ENCODE measurements at places on chromosomes 5 and 9.

- H3K4me1 ChIP-seq: no peaks in the 10 kb centered on the region
- H3K4me3 ChIP-seq: no peak overlapping the region
- H3K27me3 ChIP-seq: peaks cover 30% of the 10 kb centered on the region
- no peak for DNase-seq
These were observed 6.5 kb downstream of the ARL14EPL start for GRCh38 chr5:116038817-116039216.

DNA sequence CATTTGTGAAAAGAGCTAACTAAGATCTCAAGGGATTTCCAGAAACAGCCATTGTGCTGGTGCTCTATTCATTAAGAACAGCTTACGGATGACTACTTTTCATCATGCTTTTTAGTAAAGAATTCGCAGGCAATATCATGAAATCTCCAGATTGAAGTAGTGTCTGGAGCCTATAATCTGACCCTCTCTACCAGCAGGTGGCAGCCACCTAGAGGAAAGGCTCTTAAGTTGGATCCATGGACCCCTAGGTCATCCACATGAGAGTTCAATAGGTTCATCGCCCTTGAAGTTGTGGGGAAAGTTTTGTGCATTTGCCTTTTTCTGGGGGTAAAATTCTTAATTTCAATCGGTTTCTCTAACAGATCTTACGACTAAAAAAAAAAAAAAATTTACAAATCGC, 82.3 kb downstream of the SLC1A3 start:
- H3K27me3 ChIP-seq: peaks cover 23% of the 10 kb centered on the region
- no peaks in the 10 kb centered on the region for H3K36me3 ChIP-seq

DNA sequence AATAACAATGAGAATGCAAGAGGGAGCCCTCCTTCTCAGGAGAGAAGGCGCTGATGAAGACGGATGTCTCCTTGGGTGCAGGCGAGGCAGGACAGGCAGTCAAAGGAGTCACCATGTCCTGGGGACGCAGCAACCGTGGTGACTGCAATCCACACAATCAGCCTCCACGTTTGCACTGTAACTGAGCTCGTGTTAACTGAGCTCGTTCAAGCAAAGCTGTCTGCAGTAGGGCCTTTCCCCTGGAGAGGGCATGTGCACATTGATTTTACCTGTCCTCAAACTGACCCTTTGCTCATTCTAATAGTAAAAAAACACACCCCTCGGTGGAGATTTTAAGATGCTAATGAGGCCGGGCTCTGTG, 2.8 kb downstream of the SARDH start:
- H3K4me3 ChIP-seq: no peak overlapping the region
- H3K36me3 ChIP-seq: no peaks in the 10 kb centered on the region
- no peak overlapping the region for H3K27ac ChIP-seq
- no peak for DNase-seq

DNA sequence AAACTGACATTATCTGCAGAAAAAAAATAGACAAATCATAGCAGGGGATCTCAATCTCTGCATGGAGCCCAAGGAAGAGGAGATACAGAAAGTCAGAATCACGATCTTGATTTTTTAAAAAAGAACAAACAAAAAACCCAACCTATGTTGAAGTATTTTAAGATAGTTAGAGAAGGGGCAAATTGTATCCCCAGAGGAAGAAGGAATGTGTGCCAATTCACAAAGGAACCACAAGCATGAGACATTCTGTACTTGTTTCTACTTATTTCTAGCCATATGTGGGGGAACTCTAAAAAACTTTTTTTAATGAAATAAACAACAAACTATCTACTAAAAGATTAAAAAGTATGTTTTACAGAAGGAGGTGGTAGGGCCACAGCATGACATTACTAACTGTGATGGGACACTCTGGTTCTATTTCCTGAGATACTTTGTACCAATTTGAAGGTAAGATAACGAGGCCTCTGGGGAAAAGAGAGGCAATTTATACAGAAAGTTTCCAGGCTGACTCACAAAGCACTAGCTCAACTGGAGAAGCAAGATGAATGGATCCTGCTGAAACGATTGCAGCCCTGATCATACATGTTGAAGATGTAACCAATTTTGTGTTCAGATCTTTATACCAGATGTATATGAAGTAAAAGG, 22.5 kb downstream of the RANBP3L start:
- peaks cover 19% of the 10 kb centered on the region for H3K27me3 ChIP-seq
- no peak overlapping the region for H3K4me3 ChIP-seq
- peaks cover 2% of the 10 kb centered on the region for H3K4me1 ChIP-seq
- no peaks in the 10 kb centered on the region for H3K36me3 ChIP-seq
- no peak for DNase-seq

- H3K36me3 ChIP-seq: peaks cover 4% of the 10 kb centered on the region
- DNase-seq: no peak
- H3K27ac ChIP-seq: no peak overlapping the region
- H3K4me1 ChIP-seq: no peaks in the 10 kb centered on the region
- no peak overlapping the region for H3K4me3 ChIP-seq
- peaks cover 32% of the 10 kb centered on the region for H3K27me3 ChIP-seq
These were observed 130.4 kb downstream of the ESM1 start for GRCh38 chr5:54854883-54855581.

GRCh38 chr5:56075361-56075760, 80.6 kb upstream of the IL6ST start:
- H3K4me3 ChIP-seq: no peak overlapping the region
- H3K36me3 ChIP-seq: no peaks in the 10 kb centered on the region
- no peak for DNase-seq
- H3K4me1 ChIP-seq: peaks cover 28% of the 10 kb centered on the region

DNA sequence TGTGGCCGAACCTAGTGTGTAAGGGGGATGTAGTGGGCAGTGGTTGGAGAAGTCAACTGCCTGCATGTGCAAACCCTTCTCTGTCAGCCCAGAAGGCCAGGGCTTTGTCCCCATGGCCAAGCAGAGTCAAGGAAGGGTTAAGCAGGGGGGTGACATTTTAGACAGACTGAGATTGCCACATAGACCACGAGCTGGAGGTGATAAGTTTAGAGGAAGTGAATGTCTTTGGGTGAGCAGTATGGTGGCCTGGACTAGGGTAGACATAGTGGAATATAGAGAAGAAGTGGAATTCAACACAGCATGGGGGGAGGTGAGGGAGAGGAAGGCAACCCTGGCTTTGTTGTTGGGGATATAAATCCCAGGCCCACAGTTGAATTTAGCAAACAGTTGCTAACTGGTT, 38.7 kb upstream of the CDKN2AIPNL start:
- no peak for DNase-seq
- H3K27ac ChIP-seq: no peak overlapping the region
- H3K36me3 ChIP-seq: no peaks in the 10 kb centered on the region
- no peaks in the 10 kb centered on the region for H3K27me3 ChIP-seq
- peaks cover 3% of the 10 kb centered on the region for H3K4me1 ChIP-seq
- H3K4me3 ChIP-seq: no peak overlapping the region

DNA sequence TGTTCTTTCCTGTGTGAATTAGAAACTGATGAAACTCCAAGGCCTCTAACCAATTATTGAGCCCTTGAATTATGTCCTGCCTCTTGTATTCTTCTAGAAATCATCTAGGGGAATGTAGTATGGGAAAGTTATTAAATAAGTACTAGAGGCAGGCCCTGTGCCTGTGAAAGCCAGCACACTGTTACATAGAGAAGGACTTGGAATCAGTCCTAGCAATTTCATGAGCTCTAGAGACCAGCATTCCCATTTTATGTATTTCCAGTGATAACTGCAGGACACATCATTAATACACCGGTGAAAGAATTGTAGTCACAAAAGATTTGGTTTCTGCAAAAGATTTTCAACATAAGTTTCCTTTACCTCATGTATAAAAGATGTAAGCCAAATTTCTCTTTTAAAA, 168.5 kb upstream of the VLDLR start:
- H3K27me3 ChIP-seq: peaks cover 9% of the 10 kb centered on the region
- no peaks in the 10 kb centered on the region for H3K4me1 ChIP-seq
- no peaks in the 10 kb centered on the region for H3K36me3 ChIP-seq
- no peak overlapping the region for H3K4me3 ChIP-seq

GRCh38 chr5:54616031-54616430, 98.5 kb downstream of the SNX18 start:
- no peak for DNase-seq
- H3K27ac ChIP-seq: no peak overlapping the region
- H3K27me3 ChIP-seq: peaks cover 5% of the 10 kb centered on the region
- H3K4me3 ChIP-seq: no peak overlapping the region
- peaks cover 3% of the 10 kb centered on the region for H3K36me3 ChIP-seq
- H3K4me1 ChIP-seq: peaks cover 32% of the 10 kb centered on the region

DNA sequence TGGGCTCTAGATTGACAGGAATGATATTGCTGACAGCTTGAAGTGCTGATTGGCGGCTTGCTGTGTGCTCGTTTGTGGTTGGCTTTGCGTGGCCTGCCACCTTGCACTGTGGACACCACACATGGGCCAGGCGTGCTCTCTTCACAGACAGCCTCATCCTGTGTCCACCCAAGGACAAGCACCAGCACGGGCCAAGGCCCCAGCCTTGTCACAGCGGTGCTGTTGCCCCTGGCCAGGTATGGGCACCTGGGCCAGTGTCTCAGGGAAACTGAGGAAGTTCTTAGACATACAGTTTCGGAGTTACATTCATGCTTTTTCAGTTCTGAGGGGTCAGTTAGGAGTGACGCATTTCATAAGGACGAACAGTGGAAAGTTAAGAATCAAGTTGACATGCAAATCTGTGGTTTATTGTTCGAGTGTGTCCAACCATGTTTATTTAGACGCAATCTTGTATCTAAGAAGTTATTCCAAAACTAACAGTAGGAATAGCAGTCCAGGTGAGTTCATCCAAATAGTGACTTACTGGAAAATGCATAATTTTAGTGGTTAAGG, 125.9 kb downstream of the EHMT1 start:
- DNase-seq: no peak
- peaks cover 4% of the 10 kb centered on the region for H3K4me1 ChIP-seq
- H3K27me3 ChIP-seq: no peaks in the 10 kb centered on the region
- peaks cover 41% of the 10 kb centered on the region for H3K36me3 ChIP-seq
- no peak overlapping the region for H3K27ac ChIP-seq

DNA sequence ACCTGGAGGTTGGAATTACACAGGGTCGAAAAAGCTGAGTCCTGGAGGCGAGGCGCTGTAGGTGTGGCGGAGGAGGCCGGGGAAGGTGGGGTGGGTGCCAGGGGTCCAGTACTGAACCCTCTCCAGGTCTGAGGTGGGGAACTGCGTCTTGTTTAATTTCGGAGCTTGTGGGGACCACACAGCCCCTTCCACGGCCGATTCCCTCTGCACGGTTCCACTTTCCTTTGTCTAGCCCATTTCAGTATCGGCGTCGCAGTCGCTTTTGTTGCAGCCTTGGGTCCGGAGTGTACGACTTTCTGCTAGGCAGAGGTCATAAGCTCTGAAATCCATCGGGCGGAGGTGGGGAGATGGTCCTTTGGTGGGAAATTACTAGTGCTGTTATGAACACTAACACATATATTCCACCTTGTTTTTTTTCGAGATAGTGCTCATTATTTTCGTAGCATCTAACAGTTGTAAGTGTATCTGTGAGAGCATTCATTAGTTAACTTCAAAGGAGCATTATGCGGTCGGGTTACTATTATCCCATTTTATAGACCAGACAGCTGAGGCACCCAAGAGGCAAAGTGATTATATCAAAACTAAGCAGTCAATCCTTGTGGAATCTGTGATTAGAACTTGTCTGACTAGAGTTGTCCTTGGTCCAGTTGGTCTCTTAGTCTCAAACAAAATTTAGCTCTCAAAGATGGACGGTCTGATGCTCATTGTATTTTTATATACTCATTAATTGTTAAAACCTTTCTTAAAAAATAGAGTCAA, 737 bp downstream of the RNF180 start:
- H3K27me3 ChIP-seq: peaks cover 27% of the 10 kb centered on the region
- DNase-seq: no peak
- no peaks in the 10 kb centered on the region for H3K4me1 ChIP-seq
- H3K27ac ChIP-seq: no peak overlapping the region
